Cardiac muscle cell (in vitro differentiated cells and primary cell): ENCODE measurements at places on chromosomes 7 and 10. TPM values are rescaled to one million over a fixed set of nuclear protein-coding genes. Genes with fewer than 3 reads are reported as not detected.

The LIPN gene
- total RNA-seq: not detected in 2 replicates

The FAM221A gene
- total RNA-seq: 6.5 and 8.3 TPM in 2 replicates

DNA sequence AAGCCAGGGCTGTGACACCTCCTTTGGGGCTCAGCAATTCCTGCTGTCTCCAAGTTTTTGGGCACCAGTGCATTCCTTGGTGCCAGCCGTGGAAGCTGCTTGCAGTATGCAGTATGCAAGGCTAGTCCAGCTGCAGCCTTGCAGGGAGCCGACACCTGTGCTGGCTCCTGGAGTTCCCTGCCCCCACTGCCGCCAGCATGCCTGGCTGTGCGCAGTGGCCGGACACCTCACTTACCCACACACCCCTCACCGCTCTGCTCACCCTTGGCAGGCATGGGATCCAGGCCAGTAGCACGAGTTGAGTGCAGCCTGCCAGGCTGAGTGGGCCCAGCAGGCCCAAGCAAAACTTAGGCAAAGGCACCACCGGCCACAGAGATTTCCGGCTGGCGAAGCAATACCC, 77.4 kb downstream of the SAMD9 start:
- DNase-seq: no peak

- no peak for DNase-seq
Observed at GRCh38 chr10:110655320-110655719, 11.2 kb downstream of the RBM20 start.

GRCh38 chr7:37365405-37365804, 83.3 kb downstream of the ELMO1 start:
- no peak for DNase-seq

- DNase-seq: no peak
Observed at GRCh38 chr10:26437637-26438461, at the start of gene APBB1IP. Gene APBB1IP (plus strand): TSS chr10:26438341. CDS start chr10:26492327, 53,986 bp downstream.

DNA sequence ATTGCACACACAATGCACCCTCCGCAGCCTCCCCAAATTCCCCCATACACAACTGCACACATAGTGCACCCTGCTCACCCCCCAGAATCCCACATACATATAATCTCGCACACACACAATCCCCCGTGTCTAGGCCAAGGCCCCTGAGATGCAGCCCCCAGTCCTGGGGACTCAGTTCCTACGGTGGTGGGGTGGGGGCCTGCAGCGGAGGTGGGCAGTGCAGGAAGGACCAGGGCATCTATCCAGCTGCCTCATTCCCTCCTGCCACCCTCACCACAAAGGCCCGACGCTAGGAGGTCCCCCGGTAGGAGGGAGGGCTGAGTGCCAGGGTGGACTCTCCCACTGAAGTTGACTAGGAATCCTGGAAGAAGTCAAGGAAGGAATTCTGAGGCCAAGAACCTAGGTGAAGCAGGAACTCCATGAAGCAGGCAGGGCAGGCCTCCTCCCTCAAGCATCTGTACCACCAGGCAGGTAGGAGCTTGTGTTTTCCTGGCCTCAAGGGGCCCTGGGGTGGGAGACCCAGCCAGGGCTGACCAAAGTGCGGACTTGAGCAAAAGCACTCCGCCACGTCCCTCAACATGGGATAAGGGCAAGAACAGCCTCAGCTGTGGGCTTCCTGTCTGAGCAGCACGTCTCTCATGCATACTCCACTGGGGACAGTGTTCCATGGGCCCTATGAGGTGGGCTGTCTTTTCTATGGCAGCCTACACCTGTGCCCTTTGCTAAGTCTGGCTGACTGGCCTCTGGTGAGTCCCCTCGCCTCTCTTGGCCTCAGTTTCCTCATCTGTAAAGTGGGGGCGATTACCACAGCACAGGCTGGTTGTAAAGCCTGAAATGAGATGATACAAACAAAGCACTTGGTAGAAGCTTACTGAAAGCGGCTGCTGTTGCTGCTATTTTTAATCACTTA, 145.7 kb downstream of the MAPK8 start:
- no peak for DNase-seq

DNA sequence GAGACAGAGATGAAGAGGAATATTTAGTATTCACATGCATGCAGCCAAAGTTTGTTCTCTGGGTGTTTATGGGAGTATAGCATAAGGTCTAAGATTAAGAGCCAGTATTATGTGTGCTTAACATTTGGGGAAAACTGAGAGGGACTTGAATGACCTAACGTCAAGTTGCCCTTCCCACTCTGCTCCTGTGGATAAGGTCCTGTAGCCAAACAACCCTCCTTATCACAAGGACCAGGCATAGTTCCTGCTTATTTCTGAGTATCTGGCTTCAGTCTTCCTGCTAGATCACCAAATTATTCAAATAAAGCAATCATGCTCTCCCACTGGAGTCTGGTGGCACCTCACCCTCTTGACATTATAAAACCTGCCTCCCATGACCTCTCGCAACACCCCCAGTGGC, 137.9 kb upstream of the SEMA3E start:
- no peak for DNase-seq

DNA sequence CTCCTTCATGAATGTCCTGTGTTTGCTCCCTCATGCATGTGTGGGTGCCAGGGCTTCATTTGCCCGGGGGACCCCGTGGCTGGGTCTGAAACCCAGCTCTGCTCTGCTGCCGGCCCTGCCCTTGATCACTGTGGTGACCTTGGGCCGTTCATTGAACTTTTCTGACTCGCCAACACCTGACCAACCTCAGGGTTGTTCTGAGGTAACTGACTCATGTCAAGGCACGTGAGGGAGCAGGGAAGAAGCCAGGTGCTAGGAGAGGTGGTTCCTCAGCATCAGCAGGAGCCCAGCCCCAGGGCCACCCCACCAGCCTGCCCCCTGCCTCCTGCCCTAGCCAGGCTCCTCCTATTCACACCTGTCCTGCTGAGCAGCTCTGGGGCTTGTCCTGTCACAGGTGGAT, 47.9 kb downstream of the TBATA start:
- no peak for DNase-seq

- DNase-seq: no peak
Observed at GRCh38 chr7:50151661-50152060, 58.6 kb upstream of the ZPBP start.

DNA sequence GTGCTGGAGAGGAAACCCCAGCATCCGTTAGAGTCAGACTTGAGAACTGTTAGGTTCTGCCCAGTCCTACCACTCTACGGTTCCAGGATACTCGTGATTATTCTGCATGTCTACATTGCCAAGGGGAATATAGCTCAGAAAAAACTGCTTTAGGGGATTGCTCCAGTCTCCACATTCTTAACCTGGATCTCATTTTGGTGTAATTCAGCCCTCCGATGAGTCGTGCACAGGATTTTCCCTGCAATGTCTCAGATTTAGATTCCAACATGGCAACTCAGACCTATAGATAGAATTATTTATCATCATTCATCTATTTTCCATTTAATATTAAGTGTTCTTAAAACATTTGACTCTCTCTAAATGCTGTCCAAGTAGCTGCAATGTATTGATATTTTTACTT, 121.1 kb upstream of the ZEB1 start:
- no peak for DNase-seq

DNA sequence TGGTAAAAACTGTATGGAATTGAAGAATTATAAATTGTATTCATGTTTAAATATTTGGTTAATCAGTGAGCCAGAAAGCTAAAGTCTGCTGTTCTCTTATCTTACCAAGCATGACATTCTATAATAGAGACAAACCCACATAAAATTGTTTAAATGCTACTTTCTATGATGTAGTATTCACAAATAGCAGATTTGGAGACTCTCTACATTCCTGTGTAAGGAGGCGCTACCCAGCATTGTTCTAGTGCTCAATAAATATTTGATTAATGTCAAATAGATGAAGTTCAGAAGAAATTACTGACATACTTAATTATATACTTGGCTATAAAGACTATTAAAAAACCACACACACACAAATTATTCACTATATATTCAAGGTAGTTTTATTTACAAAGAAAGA, 49.8 kb downstream of the DOCK4 start:
- DNase-seq: no peak
